Cerebellum (tissue), 4 donors: ENCODE measurements at places on chromosomes 4 and X.
A peak's percentile ranks its signal among the peaks of the same experiment; 100 is the strongest.

GRCh38 chr4:147136751-147137150 is 191.1 kb upstream of the TTC29 start:
- DNase-seq: no peak

DNA sequence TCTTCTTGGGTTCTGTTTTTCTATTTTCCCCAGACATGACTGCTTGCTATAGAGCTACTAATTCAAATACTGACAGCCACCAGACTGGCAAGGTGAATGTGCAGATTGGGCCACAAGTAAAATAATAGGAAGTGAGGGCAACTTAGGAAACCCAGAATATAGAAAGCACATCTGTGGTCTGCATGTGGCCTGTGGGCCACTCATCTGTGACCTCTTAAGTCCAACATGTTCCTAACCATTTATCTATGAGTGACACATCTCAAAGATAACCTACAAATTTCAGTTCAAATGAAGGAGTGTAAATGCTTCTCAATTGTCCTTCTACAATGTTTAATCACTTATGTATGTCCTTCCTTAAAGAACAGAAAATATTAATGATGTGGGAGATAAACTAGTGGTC is 128.9 kb downstream of the REELD1 start:
- no peak for DNase-seq

DNA sequence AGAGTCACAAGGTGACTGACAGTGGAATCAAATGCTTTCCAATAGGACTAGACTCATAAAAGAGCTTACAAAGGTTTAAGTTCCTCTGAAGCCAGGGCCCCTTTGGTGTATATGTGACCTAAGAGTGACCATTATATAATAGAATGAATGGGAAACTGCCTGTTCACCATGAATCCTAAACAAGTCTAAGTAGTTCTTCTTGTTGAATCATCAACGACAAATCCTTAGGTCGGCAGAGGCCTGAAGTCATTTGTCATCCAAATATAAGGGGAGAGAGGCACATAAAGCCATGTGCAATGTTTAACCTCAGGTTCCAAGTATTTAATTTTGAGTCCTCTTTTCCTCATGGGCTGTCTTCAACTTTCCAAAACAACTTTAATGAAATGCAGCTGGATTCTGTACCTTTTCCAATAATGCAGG is 122.4 kb downstream of the RASL11B start:
- no peak for DNase-seq

DNA sequence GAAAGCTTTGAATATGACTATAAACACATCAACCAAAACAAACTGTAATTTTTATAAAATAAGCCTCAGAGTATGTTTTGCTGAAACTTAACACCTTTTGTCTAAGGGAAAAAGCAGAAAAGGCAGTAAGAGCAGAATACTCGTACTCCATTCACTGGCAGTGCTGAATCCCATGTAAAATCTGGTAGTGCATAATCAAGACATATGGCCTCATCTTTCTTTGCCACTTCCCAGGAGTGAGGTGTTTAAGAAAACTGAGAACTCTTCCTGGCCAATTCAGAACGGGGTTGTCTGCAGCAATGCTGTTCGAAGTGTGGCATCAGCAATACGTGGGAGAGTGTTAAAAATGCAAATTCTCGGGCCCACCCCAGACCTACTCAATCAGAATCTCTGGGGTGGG is 302.0 kb downstream of the PACRGL start:
- DNase-seq: no peak

- no peak for DNase-seq
Measured at GRCh38 chr4:174528226-174528625, 5.9 kb upstream of the HPGD start.

DNA sequence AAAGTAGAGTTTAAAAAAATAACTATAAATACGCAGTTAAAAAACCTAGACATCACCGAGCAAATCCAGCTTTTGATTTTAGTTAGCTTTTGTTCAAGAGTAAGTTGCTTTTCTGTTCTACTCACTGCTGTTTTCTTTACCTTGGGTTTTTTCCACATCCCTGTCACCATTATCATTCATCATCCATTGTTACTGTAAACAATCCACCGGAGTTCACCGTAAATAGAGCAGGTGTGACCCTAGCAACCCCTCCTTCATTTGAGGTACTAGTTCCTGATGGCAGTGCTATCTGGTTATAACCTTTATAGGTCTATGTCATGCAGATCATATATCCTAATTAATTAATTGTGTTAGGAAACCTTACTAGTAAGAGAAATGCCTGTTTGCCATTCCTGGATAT is 43.0 kb upstream of the TEX13D start:
- no peak for DNase-seq

- no peak for DNase-seq
Measured at GRCh38 chr4:38060829-38061431, 100.7 kb downstream of the PTTG2 start.

- DNase-seq: no peak
Measured at GRCh38 chrX:149392921-149393320, 112.2 kb downstream of the IDS start.

DNA sequence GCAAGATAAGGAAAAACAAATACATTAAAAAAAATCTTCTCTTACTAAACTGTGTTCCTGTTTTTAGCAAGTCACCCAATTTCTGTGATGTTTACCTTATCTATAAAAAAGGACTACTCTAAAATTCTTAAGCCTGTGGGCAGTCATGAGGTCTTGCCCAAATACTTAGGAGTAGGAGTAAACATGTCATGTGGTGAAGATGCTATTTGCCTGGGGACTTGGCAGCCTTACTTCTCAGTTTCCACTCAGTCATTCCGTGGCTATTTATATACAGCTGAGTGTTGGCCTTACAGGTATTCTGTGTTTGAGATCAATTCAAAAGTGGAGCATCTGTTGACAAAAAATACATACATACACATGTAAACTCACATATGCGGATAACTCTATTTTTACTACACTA is 89.9 kb upstream of the TLR2 start:
- DNase-seq: no peak

- no peak for DNase-seq
Measured at GRCh38 chrX:39944416-39944815, 153.3 kb downstream of the BCOR start.

GRCh38 chr4:176432811-176433540 is 113.2 kb downstream of the SPCS3 start:
- no peak for DNase-seq

GRCh38 chr4:65696436-65696835 is 26.1 kb upstream of the EPHA5 start:
- no peak for DNase-seq

GRCh38 chr4:85964298-85964697 is 395.6 kb downstream of the MAPK10 start:
- DNase-seq: no peak

- no peak for DNase-seq
Measured at GRCh38 chr4:175419236-175419718, 392.8 kb downstream of the GPM6A start.

GRCh38 chr4:114879916-114880669 is 233.3 kb downstream of the NDST4 start:
- no peak for DNase-seq

GRCh38 chrX:9884031-9884779 is 83.0 kb upstream of the CLDN34 start:
- DNase-seq: no peak

GRCh38 chrX:38183596-38183995 is 37.1 kb downstream of the SRPX start:
- DNase-seq: no peak

- DNase-seq: peak; percentile 30
Measured at GRCh38 chrX:48937054-48937907, 18.5 kb upstream of the PIM2 start.

GRCh38 chrX:101417981-101418841 is 10.2 kb downstream of the HNRNPH2 start:
- peak; percentile 53 for DNase-seq

GRCh38 chr4:73187325-73187724 is 71.3 kb downstream of the ANKRD17 start:
- no peak for DNase-seq

DNA sequence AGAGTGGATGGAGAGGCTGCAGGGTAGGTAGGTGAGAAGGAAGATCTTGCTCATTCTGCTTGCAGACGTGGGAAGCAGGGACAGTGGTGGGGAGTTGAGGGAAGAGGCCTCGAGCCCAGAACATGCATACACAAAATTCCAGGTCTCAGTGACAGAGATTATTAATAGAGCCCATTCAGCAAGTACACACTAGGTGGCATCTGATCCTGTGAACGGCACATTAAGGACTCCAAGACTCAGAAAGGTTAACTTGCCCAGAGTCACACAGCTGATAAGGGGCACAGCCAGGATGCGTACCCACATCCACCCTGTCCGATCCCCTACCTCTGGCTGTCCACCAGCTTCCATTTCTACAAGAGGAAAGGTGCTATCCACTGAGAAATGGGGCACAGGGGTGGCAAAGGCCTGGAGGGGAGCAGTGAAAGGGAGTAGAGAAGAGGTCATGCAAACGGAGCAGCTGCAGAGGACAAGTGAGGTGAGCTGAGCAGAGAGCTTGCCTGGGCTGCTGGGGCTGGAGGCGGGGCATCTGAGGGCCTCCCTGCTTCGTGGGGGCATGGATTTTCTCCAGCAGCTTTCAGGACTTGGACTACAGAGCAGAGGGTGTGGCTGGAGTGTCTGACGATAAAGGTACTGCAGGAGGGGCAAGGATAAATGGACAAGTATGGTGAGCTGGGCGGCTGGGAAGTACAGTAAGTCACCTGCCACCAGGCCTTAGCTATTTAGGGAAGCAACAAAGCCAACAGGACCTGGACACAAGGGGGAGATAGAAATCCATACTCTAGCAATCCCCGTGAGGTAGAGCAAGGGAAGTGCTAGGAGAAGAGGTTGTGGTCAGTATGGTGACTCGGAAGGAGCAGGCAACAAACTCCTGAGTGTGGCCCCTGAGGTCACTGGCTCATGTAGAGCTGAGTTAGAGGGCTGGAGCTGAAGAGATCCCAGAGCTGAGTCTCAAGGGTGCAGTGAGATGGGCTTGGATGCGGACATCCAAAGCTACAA is 11.2 kb downstream of the IDS start:
- no peak for DNase-seq

- no peak for DNase-seq
Measured at GRCh38 chr4:125231661-125232060, 83.1 kb upstream of the FAT4 start.

- no peak for DNase-seq
Measured at GRCh38 chr4:41320278-41320677, 63.5 kb downstream of the UCHL1 start.

GRCh38 chr4:39729557-39729956 is 31.6 kb downstream of the UBE2K start:
- no peak for DNase-seq

- no peak for DNase-seq
Measured at GRCh38 chrX:97057349-97057909, 173.7 kb downstream of the RPA4 start.

DNA sequence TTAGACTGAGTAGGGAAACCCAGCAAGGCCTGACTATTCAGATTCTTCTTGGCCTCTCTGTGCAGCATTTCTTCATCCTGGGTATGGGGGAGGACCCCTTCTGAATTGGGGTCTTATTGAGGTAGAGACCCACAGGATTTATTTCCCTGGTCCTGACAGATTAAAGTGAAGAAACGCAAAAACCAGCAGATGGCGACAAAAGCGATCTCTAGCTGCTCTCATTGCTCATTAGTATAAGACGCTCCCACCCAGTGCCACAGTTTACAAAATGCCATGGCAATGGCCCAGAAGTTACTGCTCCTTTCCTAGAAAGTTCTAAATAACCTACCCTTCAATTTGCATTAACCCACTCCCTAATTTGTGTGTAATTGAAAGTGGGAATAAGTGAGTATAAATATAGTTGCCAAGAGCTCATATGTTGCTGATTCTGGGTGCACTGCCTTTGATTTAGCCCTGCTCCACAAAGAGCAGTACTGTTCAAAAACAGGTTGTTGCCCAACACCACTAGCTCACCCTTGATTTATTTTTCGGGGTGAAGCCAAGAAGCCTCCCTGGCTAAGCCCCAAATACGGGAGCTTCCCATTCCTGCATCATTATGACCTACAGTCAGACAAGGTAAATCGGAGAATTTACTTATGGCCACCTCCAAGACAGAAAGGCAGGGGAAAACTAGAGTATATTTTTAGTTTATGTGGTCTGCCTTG is 3.7 kb upstream of the BEX4 start:
- peak; percentile 28 for DNase-seq

GRCh38 chrX:140172401-140172800 is 207.1 kb upstream of the CXorf66 start:
- DNase-seq: no peak

- no peak for DNase-seq
Measured at GRCh38 chrX:131843987-131844386, 179.1 kb upstream of the STK26 start.

- no peak for DNase-seq
Measured at GRCh38 chr4:48025005-48025404, 8.4 kb downstream of the NIPAL1 start.

- no peak for DNase-seq
Measured at GRCh38 chr4:164068392-164068791, 573.9 kb downstream of the TMA16 start.

DNA sequence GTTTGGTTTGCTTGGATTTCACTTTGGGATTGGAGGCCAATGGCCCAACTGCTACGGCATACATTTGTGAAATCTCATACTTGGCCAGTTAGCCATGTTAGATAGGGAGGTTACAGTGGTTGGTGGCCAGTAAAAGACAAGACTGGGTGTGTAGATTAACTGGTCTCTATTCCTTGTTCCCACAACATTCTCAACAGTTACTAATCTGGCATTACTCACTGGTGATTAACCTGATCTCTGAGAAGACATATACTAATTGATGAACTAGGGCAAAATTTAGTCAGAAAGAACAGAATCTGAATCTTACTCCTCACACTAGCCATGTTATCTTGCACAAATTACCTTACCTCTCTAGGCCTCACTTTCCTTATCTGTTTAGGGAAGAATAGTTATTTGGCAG is 33.4 kb downstream of the GATB start:
- no peak for DNase-seq

DNA sequence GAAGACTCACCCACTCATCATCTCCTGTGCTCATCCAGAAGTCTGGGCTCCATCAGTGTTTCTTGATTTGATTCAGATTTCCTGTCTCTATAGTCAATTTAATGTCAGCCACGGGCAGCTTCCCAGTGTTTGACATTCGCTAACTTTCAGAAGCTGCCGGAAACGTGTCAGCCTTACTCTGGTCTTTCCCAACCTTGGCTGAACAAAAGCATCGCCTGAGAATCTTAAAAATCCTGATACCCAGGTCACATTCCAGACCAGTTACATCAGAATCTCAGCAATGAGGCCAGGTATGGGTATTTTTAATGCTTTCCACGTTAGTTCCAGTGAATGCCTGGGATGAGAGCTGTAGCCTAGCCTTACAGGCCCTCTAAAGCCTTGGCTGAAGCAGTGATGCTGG is 233.8 kb downstream of the FRMPD4 start:
- DNase-seq: no peak

DNA sequence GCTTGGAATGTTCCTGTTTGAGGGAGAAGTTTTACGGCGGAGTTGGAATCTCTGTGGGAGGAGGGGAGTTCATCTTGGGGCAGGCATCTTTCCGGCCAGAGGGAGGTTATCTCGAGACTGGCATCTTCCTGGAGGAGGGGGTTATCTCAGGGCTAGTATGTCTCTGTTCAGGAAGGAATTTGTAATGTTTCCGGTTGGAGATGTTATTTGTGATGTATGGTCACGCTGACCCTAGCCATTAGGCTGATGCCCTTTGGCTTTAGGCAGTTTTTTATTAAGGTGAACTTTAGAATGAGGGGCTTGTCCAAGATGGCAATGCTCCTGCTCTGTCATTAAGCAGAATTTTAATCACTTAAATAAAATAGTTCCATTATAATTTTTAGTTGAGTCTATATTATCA is 449.7 kb downstream of the PCDH10 start:
- no peak for DNase-seq
